ENCODE measurements at places on chromosomes 3 and 15. TPM values are rescaled to one million over a fixed set of nuclear protein-coding genes. Genes with fewer than 3 reads are reported as not detected.

CPEB1 gene
- total RNA-seq, result 0.84 TPM

ETV5 gene
- total RNA-seq, result 63.4 TPM

ANKRD63 gene
- not detected for total RNA-seq

SAMD7 gene
- total RNA-seq, result not detected

CPLX3 gene
- total RNA-seq, result not detected

MOBP gene
- total RNA-seq, result not detected

GRCh38 chr15:22944651-22945050 is 35.5 kb downstream of the CYFIP1 start:
- no peak for DNase-seq

DNA sequence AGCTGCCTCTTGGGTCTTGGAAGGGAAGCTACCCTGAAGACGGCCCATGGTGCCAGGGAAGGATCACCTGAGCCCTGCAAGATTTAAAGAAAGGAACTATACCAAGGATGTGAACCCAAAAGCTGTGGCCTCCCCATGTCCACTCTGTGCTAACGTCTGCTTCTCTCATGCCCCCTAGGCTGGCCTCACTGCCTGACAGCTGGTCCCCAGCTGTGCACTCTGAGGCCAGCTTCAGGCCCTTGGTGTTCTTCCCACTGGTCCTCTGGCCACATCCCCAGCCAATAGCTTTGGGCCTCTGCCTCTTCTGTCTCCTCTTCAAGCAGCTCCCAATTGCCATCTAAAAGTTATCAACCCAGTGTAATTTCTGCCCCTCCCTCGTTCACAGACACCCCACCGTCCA is 5.2 kb upstream of the LRRK1 start:
- DNase-seq, result no peak

DNA sequence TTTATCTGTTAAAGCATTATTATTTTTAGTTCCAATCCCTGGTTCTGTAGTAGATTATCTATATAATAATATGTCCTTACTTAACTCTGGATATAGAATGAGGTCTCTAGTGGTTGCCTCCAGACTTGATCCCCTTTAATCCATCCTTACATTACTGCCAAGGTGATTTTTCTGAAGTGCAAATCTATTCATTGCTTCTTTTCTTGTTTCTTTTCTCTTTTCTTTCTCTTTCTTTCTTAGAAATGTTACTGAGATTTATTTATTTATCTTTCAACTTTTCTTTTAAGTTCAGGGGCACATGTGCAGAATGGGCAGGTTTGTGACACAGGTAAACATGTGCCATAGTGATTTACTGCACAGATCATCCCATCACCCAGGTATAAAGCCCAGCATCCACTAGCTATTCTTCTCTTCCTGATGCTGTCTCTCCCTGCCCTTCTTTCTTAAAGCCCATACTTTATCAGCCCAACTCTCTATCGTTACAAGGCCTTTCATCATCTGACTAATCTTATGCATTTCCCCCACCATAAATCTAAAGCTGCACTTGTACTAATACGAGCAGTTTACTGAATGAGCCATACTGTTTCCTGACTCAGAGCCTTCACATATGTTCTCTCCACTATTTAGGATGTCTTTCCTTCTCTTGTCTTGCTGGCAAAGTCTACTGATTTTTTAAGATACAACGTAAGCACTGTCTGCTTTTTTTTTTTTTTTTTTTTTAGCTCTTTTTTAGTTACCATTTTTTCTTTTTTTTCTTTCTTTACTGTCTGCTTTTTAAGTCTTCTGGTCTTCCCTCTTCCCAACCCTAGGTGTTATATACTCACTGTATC is 4.6 kb downstream of the GLCE start:
- no peak for DNase-seq

GRCh38 chr15:57205027-57205855 is 171.1 kb upstream of the CGNL1 start:
- no peak for DNase-seq

DNA sequence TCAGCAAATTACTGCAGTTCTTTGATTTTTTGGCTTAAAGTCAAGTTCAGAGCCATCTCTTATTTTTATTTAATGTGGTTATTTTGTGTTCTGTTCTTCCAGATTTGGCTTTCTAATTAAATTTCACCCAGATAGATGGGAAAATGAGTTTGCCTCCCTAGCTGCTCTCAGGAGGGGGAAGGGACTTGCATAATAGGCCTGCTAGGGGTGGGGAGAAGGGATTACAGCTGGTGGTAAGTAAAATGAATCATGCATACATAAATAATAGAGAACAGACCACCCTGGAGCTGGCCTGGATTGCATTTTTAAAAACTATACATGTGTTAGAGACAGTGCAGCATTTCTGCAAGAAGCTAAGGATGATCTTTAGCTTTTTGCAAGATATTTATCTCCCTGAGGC is 3.9 kb upstream of the PXYLP1 start:
- DNase-seq, result no peak

GRCh38 chr3:10609134-10609533 is 103.7 kb upstream of the ATP2B2 start:
- DNase-seq, result no peak

DNA sequence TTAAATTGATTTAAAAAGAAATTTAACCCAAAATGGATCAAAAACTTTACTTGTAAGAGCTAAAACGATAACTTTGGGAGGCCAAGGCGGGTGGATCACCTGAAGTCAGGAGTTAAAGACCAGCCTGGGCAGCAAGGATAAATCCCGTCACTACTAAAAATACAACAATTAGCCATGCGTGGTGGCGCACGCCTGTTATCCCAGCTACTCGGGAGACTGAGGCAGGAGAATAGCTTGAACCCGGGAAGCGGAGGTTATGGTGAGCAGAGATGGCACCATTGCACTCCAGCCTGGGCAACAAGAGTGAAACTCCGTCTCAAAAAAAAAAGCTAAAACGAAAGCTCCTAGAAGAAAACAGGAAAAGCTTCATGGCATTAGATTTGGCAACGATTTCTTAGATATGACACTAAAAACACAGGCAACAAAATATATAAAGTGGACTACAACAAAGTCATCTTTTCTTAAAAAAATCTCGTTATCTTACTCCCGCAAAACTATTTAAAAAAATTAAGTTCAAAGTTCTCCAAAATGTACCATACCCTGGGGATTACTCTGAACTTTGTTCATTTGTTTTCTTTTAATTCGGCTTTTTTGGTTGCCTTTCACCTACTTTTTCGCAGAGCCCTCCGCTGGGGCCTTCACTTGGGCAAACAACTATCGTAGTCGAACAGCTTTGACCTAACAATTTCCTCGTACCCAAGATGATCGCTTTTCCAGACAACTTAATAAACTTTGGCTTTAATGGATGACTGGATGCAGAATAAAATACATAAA is 2.9 kb downstream of the HDDC3 start:
- DNase-seq, result no peak

- no peak for DNase-seq
Measured at GRCh38 chr3:15810702-15811101, 12.9 kb upstream of the ANKRD28 start.

DNA sequence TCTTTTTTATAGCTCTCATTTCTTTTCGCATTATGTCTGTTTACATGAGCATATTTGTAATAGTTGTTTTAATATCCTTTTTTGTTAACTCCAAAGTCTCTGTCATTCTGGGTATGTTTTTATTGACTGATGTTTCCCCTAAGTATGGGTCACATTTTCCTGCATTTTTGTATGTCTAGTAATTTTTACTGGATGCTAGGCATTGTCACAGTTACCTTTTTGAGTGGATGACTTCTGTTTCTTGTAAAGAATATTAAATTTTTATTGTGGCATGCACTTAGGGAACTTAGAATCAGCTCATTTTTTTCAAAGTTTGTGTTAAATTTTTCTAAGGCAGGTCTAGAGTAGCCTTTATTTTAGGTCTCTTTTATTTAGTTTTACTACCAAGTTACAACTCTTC is 40.7 kb downstream of the ANAPC13 start:
- no peak for DNase-seq

GRCh38 chr3:46906471-46907058 is 29.0 kb downstream of the PTH1R start:
- no peak for DNase-seq

- no peak for DNase-seq
Measured at GRCh38 chr15:48622237-48622636, 23.3 kb downstream of the FBN1 start.

- DNase-seq, result peak; percentile 61
Measured at GRCh38 chr3:149393345-149394160, 16.1 kb upstream of the TM4SF1 start.

DNA sequence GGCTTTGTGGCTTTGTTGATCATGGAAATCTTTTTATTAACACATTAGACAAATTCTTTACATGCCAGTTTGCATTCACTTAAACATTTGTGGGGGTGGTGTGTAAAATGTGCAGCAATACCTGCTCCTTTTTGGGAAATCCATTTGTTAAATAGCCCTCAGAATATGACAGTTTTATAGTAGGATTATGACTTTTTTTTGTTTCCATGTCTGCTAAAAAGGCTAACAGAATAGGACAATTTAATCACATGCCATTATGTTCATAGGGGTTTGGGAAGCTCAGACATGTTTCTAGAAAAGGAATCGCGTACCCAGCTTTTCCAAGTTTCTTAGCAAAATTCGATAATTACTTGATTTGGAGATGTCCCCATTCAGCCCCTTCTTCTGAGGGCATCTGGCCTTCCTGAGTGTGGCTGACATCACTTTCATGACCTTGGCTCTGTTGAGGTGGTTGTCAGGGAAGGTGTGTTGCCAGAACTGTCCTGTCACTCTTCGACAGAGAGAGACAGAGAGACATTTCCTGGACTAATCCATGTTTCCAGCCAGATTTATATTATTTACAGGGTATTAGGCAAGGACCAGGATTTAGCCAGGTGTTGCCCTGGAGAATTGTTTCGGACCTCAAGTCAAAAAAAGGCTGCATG is 126.4 kb downstream of the PTPRG start:
- no peak for DNase-seq

DNA sequence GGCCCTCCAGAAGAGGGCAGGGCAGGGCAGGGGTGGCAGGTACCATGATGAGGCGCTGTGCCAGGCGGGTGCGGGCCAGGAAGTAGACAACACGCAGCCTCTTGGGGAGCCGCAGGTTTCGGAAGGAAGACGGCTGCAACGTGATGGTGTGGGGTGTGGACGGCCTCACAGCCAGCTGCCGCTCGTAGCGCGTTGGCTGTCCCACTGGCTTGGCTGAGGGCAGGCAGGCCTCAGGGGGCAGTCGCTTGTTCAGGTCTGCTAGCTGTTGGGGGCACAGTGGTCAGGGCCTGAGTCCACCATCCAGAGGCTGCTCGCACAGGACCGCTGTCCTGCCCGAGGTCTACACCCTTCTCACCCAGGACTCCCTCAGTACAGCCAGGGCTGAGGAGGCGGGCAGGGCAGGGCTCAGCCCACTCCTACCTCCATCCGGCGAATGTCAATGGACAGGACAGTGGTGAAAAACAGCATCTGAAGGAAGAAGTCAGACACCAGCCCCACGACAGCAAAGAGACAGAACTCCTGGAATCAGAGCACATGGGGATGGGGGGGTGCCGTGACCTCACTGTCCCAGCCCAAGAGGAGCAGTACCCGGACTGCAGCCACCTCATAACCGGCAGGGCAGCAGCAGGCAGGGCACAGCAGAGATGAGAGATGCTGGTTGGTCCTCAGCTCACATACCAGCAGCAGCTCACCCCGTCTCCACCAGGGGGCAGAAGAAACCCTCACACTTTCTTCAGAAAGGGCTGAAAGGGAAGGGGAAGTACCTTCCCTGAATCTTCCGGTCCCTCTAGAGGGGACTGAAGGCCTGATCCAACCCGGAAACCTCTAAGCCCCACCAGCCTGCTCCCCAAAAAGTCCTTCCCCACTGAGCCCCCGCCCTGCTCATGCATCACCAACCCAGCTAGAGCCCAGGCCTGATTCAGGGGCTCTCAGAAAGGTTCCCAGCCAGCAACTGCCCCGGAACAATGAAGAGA is 40.0 kb downstream of the PTPN23 start:
- peak; percentile 95 for DNase-seq

- no peak for DNase-seq
Measured at GRCh38 chr3:128799653-128800052, 73.7 kb downstream of the RAB7A start.

- DNase-seq, result no peak
Measured at GRCh38 chr15:32682569-32682968, 35.2 kb upstream of the GREM1 start.

DNA sequence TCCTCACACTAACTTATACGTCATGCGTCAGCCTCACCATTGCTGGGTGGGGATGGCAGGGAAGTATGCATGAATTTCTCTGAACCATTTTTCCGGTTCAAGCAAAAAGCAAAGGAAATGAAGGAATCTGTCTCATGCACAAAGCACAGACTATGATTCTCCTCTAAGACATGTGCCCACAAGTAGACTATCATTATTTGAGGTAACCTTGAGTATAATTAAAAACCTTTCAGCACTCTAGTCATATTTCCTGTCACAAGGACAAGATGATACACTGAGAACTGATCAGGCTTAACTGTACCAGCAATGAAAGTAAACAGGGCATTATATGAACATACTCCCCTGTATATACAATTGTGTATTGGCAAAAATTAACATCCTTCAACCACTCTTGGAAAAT is 56.7 kb upstream of the TSC22D2 start:
- DNase-seq, result no peak

GRCh38 chr3:133930341-133930933 is 34.8 kb upstream of the RAB6B start:
- DNase-seq, result no peak

DNA sequence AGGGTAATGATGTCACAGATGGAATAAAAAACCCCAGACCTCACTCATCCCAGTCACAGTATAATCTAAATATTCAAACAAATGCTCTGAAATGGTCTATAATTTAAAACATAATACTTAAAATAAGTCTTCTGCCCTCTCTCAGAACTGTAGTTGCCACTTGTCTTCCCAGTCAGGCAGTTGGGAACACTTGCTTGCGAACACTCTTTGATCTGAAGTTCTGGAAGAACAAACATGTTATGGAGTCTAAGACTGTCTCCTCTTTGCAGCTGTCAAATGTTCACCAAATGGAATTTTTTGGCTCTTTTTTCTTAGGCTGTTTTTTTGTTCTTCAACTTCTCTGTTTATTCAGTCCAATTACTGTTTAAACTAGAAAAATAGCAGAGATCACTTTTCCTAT is 711.1 kb upstream of the GOLIM4 start:
- DNase-seq, result no peak

DNA sequence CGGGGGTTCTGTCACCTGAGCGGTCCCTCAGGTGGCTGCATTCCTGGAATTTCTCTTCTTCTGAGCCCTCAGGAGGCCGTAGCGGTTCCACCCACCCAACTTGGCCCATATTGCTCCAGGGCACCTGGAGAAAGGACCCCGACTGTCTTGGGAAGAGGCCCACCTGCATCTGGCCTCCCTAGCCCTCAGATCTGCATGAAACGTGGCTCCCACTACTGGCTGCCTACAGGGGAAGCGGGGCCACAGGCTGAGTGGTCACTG is 9.9 kb upstream of the ANPEP start:
- DNase-seq, result no peak

DNA sequence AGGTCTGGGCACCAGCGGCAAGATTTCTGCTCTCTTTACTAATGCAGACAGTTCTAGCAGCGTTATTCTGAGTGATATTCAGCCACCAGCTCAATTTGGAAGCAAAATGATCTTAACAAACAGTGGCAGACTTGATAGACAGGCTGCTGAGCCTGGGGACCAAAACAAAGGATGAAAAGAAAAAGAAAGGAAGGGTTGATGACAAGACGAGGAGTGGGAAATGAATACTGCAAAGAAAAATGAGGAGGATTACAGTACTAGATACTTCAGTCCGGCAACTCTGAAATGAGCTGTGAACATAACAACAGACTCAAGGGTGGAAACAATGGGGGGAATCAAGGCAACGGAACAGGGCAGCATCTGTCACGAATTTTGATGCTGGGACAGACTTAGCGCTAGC is 28.8 kb downstream of the FHIT start:
- DNase-seq, result no peak

All from neural crest cell (in vitro differentiated cells).